ENCODE measurements at places on chromosomes 11 and 22.

GRCh38 chr22:45157907-45158306 lies 5.8 kb upstream of the NUP50 start:
- DNase-seq = no peak

- DNase-seq = no peak
Observed at GRCh38 chr22:38873469-38874411, 1.7 kb upstream of the CBX6 start.

GRCh38 chr11:63986156-63986931 lies at the start of gene OTUB1:
Gene OTUB1 (plus strand): TSS chr11:63986438. CDS start chr11:63986457, 19 bp downstream.
- DNase-seq = peak; percentile 86

GRCh38 chr11:62151737-62152102 lies 27.9 kb downstream of the INCENP start:
- no peak for DNase-seq

- DNase-seq = no peak
Observed at GRCh38 chr11:25938952-25939351, 393.0 kb upstream of the ANO3 start.

- DNase-seq = no peak
Observed at GRCh38 chr22:38740116-38740723, 15.6 kb downstream of the SUN2 start.

- no peak for DNase-seq
Observed at GRCh38 chr11:12815129-12815480, 140.9 kb downstream of the TEAD1 start.

DNA sequence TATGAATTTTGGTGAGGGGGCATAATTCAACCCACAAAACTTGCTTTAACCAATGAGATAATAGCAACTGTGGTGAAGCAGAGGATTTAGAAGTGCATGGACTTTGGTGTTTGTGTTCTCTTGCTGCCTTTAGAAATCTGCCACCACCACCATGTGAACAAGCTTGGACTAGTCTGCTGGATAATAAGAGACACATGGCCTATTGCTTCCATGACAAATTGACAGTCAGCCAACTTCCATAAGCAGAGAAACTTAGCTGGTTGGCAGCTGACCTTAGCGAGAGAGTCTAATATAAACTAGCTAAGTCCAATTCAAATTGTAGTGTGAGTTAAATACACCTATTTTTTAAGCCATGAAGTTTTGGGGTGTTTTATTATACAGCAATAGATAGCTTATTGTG lies 482.1 kb upstream of the ANO5 start:
- no peak for DNase-seq

DNA sequence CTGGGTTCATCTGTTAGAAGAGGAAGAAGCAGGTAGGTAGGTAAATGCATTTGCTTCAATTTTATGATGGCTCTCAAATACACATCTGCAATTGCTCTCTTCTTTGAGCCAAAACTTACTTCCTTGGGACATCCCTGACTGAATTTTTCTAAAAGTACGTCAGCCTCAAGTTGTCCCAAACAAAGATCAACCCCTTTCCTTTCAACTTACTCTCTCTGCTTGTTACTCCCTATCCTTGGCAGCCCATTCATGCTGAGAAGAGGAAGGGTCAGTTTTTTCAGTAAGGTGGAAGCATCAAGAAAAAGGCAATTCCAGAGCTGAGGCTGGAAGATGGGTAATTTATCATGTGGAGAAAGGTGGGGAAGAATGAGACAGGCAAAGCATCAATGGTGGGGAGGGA lies 111.2 kb downstream of the LRRC32 start:
- DNase-seq = no peak

DNA sequence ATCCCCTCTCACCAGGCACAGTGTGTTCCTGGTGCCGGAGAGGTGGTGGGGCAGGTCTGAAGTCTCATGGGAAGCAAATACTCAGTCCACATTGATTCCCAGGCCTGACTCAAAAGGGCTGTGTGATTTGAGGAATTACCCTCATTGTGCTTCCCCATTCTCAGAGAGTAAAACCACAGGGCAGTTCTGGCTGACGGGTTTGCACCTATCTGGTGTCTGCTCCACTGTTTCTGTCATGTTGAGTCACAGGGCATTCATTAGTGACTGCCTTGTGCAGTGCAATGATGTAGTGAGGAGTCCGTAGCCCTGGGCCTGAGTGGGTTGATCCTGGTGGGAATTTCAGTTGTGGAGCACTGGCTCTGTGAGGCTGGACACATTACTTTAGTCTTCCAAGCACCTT lies 85.2 kb upstream of the ARHGAP20 start:
- DNase-seq = no peak

DNA sequence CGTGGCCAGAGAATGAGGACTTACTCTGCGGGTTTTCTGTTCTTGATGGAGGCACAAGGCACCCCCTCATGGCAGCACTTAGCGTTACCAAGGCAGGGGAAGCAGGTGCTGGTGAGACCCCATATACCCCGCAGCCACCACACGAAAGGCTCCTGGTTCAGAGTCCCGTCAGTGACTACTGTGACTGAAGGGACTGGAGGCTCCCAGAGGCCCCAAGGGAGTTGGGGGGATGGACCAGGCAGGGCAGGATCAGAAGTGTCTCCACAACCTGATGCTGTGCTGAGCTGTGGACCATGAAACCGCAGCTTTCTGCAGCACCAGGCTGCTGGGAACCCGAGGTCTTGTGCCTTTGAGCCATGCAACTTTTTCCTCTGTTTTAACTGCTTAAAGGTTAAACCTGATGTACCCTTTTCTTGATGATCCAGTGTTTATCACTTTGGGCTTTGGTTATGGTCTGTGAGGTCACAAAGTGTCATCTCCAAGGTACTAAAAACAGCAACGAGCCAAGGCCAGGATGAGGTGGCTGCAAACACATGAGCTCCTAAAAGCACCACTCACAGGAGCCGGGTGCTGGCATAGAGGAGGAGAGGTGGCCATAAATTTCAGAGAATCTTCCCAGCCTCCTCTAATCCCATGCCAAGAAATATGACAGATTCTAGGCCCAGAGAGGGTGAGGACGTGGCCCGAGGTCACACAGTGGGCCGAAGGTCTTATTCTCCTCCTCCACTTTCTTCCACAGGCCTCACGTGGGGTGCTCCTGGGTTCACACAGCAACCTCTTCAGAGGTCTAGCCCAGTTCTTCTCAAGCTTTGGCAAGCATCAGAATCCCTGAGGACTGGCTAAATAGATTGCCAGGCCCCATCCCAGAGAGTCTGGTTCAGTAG lies 4.2 kb upstream of the LRRC32 start:
- no peak for DNase-seq

GRCh38 chr11:125020342-125020741 lies 42.8 kb upstream of the SLC37A2 start:
- DNase-seq = no peak

- no peak for DNase-seq
Observed at GRCh38 chr11:5547982-5548381, 358 bp downstream of the OR52H1 start.

GRCh38 chr11:122162095-122162494 lies 46.1 kb upstream of the BLID start:
- DNase-seq = no peak

DNA sequence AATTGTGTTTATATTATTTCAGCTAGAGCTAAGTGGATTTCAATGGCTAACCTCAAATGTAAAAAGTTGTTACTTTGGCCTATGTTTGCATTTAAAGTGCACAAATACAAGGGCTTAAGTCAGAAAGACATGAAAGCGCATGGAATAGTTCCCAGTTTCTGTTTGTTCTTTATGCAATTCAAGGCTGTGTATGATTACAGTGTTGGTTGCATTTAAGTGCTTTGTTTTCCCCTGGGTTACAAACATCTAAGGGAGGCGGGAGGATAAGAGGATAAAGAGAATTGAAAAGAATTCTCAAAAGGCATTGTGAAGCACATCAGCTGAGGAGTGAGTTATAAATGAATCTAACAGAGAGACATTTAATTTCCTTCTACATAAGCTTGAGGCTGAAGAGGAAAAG lies 453.4 kb downstream of the NTM start:
- DNase-seq = no peak

GRCh38 chr11:69868006-69868810 lies 49.0 kb upstream of the FGF3 start:
- DNase-seq = no peak

All from stimulated activated CD8-positive, alpha-beta memory T cell treated with anti-CD3 and anti-CD28 coated beads, Interleukin-2, amount 100 ng/mL, for 48 hours (primary cell).